Activated T-helper 9 cell treated with anti-CD3 and anti-CD28 coated beads, Interleukin-2, amount 50 U/mL, for 16 hours (primary cell): ENCODE measurements at places on chromosomes 4 and X.

DNA sequence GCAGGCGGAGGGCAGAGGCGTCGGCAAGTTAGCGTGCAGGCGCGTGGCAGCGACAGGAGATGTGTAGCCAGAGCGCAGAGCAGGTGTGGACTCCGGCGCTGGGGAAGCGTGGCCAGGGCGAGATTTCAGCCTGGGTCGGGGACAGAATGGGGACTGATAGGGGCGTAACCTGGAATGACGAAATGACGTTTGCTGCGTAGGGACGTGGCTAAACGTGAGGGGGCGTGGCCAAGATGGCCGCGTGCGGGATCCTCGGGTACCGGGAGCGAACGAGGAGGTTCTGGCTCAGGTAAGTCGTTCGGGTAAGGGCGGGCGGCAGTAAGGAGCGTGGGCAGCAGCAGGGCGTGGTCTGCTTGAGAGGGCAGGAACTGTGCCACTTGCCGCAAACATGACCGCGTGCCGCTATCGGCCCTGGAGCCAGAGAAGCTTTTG is 10.9 kb upstream of the CLTRN start:
- peak; percentile 86 for DNase-seq

GRCh38 chr4:20538905-20539304 is 161.4 kb upstream of the PACRGL start:
- DNase-seq: no peak

GRCh38 chr4:60034361-60034760 is 1165.8 kb upstream of the ADGRL3 start:
- no peak for DNase-seq

DNA sequence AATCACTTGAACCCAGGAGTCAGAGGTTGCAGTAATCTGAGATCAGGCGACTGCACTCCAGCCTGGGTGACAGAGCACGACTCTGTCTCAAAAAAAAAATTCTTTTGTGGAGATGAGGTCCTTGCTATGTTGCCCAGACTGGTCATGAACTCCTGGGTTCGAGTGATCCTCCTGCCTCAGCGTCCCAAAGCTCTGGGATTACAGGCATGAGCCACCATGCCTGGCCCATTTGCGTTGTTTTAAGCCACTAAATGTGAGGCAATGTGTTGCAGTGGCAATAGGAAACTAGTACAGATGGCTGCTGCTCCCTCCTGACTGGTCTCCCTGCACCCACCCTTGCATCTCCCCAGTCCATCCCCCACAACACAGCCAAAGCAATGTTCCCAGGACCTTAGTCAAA is 40.0 kb upstream of the APLN start:
- DNase-seq: no peak

- no peak for DNase-seq
Measured at GRCh38 chr4:27638163-27638915, 777.7 kb downstream of the STIM2 start.

DNA sequence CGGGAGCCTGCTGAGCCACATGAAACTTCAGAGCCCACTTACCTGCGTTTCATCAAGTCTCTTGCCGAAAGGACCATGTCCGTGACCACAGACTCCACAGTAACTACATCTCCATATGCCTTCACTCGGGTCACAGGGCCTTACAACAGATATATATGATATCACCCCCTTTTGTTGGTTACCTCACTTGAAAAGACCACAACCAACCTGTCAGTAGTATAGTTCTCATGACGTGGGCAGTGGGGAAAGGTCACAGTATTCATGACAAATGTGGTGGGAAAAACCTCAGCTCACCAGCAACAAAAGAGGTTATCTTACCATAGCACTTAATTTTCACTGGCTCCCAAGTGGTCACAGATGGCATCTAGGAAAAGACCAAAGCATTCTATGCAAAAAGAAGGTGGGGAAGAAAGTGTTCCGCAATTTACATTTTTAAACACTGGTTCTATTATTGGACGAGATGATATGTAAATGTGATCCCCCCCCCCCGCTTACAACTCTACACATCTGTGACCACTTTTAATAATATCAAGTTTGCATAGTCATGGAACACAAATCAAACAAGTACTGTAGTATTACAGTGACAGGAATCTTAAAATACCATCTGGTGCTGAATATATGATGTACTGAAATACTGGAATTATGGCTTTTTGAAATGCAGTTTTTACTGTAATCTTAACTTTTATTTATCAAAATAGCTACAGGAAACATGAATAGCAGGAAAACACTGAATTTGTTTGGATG is 129.9 kb downstream of the TET2 start:
- DNase-seq: no peak

DNA sequence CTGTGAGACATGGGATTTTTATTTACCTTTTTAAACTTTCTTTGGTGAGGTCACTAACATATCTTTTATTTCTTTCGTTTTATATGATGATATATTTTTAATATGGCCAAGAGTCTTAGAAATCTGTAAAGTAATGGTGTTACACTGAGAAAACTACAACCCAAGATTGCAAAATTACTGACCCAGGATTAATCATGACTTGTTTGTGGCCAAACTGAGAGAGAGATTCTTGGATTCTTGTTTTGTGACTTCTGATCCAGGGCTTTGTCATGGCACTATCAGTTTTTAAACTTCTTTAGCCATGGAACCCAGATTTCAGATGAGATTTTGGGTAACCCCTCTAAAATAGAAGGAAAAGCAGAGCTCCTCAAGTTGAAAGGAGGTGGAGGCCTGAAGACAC is 42.0 kb downstream of the SGMS2 start:
- no peak for DNase-seq

DNA sequence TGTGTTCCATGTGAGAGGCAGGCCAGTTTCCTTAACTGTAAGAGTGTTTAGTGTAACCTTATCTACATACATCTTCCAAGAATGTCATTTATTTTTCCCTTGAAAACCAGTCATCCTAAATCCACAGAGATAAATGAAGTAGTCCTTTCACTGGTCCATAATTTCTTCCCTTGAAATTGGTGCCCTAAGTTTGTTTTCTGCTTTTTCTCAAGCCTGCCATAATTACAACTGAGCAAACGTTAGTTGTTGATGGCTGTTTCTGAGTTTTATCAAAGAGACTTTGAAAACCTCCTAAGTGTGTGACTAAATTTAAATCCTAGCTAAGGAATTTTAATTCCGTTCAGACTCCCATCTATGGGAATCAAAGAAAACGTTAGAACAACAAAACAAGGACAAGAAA is 3.6 kb upstream of the TDO2 start:
- no peak for DNase-seq

- DNase-seq: no peak
Measured at GRCh38 chr4:52600275-52600674, 58.8 kb downstream of the USP46 start.

DNA sequence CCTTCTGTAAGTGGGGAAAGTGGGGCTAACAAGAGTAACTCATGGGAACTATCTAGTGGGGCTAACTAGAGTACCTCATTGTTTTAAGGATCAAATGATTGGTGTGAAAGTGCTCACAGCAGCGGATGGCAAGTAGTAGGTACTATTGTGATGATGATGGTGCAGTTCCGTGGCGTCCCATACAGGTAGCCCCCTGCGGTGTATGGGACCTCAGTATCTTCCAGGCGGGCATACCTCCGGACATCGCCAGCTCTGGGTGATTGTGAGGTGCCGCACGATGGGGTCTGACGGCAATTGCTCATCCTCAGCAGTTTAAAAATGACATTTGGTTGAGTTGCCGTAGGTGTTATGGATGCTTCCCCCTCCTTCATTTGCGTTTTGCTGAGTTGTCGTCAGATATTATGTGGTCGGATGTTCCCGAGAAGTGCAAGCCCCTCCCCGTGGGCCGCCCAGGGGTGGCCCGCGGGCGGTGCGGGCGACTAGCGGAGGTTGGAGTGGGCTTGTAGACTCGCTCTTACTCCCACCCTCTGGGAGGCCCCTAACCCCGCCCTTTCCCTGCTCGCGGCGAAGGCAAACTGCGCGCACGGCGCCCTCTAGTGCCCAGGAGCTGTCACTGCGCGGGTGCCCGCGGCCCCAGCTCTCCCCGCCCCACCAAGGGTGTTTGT is 18.3 kb upstream of the GPR101 start:
- peak; percentile 69 for DNase-seq
